ENCODE measurements at places on chromosomes 3 and 15. TPM values are rescaled to one million over a fixed set of nuclear protein-coding genes. Genes with fewer than 3 reads are reported as not detected.

Gene MRPS11
- 85.2 TPM for total RNA-seq

Gene SCAANT1
- not detected for total RNA-seq

Gene WDR48
- 38.4 TPM for total RNA-seq

Gene BNC1
- total RNA-seq, result not detected

Gene GRAMD2A
- not detected for total RNA-seq

Gene TMEM207
- total RNA-seq, result not detected

Gene OCA2
- not detected for total RNA-seq

Gene PPP1R14D
- not detected for total RNA-seq

Gene CYP8B1
- not detected for total RNA-seq

GRCh38 chr15:84969257-84969656 lies 12.4 kb upstream of the PDE8A start:
- DNase-seq, result no peak

DNA sequence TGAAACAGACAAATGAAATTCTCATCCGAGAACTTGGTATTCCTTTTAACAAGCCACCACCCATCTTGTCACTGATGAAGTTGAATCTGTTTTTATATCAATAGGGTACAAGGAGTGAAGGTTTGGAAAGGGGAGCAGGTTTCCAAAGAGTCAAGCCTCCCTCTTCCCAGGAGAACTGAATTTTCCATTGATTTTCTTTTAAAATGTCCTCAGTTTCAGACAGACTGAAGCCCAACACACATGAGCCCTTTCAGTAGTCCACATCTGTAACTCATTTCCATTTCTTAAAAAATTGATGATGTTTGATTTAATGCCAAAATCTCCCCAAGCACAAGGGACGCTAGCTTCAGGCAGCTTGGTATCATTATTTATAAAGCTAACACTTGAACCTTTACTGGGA lies 187.7 kb downstream of the FOXB1 start:
- no peak for DNase-seq

- DNase-seq, result no peak
Measured at GRCh38 chr15:99430881-99431401, 134.8 kb upstream of the MEF2A start.

- no peak for DNase-seq
Measured at GRCh38 chr15:56369234-56369633, 4.0 kb downstream of the TEX9 start.

DNA sequence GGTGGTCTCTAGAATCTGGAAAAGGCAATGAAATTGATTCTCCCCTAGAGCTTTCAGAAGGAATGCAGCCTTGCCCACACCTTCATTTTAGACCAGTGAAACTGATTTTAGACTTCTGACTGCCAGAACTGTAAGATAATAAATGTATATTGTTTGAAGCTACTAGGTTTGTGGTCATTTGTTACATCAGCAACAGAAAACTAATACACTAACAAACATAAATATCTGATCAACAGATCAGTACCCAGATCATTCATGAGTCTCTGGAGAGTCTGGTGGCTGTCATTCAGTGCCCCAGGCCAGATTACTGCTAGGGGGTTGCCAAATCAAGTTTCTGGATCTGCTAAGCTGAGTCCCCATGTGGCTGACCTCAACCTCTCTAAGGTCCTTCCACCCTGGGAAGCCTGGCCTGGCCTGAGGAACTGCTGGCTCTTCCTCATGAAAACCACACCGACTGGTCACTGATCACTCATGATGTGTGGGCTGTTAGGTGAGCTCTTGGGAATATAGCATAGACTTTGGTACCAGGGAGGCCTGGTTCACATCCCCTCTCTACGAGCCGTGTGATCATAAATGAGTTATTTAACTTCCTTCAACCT lies 11.1 kb upstream of the LACTB start:
- no peak for DNase-seq

- no peak for DNase-seq
Measured at GRCh38 chr3:44890852-44891251, 16.4 kb downstream of the TGM4 start.

GRCh38 chr3:46242120-46242519 lies at the start of gene CCR3:
Gene CCR3 (plus strand): TSS chr3:46242460. CDS start chr3:46265159, 22,699 bp downstream.
- DNase-seq, result no peak

- DNase-seq, result no peak
Measured at GRCh38 chr15:80568298-80568697, 126.8 kb upstream of the ABHD17C start.

- DNase-seq, result no peak
Measured at GRCh38 chr3:113637756-113638155, 58.7 kb downstream of the USF3 start.

GRCh38 chr3:112767177-112767576 lies 79.5 kb downstream of the CD200R1L start:
- DNase-seq, result no peak

DNA sequence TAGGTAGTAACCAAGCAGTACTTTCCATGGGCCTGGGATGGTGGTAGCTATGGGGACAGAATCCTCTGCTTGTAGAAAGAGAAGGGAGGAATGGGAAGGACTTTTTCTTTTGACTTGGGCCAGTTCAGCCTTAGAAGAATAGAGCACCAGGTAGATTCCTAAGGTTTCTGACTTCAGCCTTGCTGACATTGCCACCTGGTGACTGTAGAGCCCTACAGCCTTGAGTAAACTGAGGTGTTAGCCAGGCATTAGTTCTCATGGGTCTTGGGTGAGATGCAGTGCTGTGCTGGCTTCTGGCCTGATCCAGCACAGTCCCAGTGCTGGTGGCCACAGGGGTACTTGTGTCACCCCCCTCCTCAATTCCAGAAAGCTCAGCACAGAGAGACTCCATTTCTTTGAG lies 171.1 kb downstream of the ZBBX start:
- DNase-seq, result no peak

DNA sequence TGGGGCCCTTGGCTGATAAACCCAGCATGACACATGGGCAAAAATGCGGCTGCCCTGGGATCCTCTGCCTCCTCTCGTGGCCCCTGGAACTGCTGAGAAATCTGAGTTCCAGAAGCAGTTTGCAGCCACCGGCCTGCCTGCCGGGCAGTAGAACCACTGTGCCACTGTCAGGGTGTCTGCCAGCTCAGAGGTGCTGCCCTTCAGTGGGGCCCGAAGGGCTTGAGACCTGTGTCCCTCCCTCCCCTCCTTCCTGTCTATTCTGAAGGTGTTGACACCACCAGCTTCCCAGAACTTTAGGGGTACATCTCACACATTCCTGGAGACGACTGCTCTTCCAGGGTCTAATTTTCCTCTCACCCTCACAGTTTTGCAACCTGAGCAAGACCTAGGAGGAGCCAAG lies 88.2 kb upstream of the POMGNT2 start:
- DNase-seq, result no peak

DNA sequence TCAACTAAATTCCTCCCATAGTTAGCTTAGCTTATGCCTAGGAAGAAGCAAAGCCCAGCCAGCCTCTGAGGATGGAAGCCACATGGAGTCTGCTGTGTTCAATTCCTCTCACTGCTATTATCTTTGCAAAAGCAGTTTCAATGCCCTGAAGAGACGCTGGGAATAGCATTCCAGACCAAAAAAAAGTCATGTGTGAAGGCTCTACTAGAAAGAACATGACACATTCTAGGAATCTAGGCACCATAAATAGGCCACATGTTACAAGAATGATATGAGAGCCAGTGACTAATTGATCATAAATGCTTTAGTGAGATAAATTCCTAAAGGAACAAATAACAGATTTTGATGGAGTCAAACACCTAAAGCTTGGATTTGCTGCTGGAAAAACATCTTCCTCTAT lies 800.8 kb downstream of the TUSC7 start:
- no peak for DNase-seq

GRCh38 chr15:84775867-84776449 lies 27.6 kb downstream of the ZNF592 start:
- DNase-seq, result no peak

GRCh38 chr3:73547427-73548248 lies 77.1 kb downstream of the PDZRN3 start:
- no peak for DNase-seq

DNA sequence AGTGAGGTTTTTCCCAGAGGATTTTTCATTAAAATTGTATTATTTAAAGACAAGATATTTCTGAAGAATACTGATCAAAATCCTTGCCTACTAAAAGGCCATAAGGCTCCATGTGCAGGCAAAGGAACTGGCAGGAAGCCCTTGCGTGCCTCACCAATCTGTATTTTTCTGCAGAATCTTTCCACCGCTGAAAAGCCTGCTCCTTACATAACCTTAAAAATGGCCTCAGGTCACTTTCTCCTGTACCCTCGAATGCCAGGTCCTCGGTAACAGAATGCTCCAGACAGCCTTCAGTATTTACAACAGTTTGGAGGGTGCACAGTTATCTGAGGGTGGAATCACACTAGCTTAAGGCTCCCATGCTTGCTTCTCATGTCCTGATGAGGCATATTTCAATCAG lies 3.2 kb downstream of the MORC1 start:
- DNase-seq, result no peak

GRCh38 chr3:185421577-185422232 lies 58.8 kb downstream of the MAP3K13 start:
- no peak for DNase-seq

GRCh38 chr3:99856437-99857220 lies 39.0 kb downstream of the CMSS1 start:
- DNase-seq, result no peak

DNA sequence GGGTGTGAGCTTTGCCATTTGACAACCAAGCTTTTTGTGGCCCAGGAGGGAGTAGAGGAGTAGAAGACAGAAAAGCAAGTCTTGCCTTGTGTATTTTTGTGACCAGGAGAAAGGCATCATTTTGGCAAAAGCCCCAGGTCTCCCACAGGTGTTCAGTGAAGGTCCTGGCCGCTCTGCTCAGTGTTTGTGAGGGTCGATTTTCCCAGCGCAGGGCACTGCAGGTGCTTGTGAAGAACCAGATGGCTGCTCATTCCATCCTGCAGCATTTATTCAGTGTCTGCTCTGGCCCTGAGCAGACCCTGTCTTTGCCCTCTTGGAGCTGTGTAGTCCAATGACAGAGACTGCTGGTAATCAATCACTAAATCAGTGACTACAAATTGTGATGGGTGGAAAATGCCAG lies 19.5 kb downstream of the TRAK1 start:
- DNase-seq, result no peak

GRCh38 chr15:91264651-91265351 lies 164.7 kb downstream of the SV2B start:
- DNase-seq, result no peak

GRCh38 chr3:2303566-2303965 lies 204.9 kb downstream of the CNTN4 start:
- DNase-seq, result no peak

GRCh38 chr15:64351265-64351664 lies 4.7 kb downstream of the CSNK1G1 start:
- no peak for DNase-seq

DNA sequence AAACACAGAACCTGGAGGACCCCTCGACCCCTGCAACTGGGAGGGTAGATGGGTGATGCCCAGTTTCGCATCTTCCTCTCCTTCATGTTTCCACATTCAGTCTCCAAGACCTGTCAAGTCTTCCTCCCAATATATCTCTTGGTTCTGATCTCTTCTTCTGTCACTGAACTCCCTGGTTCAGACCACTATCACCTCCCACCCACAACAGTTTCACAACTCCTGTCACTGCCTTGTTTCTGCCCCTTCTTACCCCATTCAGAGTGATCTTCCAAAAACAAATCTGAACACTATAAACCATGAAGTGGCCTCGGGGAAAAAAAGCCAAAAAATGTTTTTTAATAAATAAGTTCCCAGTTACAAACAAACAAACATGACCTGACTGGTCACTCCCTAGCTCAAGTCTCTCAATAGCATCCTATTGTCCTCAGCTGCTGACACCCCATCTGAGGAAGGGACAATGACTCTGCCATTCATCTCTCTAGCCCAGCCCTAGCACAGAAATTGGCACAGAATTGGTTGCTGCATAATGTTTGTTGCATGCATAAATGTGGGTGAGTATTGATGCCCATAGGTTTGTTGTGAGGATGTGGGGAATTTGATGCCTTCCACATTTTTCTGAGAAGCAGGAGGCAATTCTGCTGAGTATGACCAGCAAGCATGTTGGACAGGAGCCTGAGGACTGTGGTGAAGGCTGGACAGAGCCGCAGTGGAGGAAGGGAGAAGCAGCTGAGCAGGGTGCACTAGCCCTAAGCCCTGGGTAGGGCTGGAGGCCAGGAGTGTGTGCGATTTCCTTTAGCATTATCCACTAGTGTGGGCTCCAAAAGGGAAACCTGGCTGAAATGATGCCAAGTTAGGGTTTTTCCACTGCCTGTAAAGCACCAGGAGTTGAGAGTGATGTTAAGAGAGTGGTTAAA lies 12.2 kb upstream of the XYLB start:
- DNase-seq, result no peak

DNA sequence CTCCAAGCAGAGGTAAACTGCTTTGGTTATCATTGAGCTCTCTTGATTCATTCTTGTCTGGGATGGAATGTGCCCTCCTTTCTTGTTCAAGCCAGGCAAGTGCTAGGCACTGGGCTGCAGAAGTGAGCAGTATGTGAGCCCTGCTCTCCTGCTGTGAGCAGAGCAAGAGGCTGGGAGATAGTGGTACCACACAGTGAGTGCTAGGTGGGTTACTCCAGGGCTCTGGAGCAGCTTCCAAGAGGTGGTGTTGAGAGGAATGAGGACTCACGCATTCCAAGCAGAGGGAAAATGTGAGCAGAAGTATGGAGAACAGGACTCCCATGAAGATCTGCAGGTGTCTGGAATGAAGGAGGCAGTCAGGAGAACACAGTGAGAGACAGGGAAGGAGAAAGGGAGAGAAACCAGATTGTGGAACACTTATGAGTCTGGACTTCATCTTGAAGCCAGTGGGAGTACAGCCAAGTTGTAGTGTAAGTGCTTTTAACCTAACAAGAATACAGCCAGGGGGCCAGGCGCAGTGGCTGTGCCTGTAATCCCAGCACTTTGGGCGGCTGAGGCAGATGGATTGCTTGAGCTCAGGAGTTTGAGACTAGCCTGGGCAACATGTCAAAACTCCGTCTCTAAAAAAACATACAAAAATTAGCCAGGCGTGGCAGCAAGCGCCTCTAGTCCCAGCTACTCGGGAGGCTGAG lies 199.9 kb upstream of the CTDSPL start:
- no peak for DNase-seq

DNA sequence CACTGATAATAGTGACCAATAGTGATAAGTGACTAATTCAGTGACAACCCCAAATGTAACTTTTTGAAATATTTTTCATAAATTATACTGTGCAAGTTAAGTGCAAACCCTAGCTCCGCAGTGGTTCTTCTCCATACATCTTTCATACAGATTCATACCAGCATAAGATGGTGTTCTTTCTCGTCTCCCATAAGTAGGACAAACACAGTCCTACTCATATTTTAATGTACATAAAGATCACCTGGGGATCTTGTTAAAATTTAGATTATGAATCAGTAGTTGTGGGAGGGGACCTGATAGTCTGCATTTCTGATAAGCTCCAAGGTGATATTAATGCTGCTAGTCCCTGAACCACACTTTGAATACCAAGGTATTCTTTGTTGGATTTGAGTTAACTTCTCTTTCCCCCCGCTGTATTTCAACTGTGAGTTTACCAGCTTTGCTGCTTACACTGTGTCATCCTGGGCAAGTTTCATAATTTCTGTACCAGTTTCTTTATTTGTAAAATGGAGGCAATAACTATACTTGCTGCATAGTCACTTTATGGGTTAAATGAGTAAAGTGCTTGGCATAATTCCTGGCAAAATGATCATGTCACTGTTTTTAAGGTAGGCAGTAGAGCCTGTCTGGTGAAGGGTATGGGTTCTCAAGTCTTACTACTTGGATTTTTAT lies 34.7 kb upstream of the C3orf38 start:
- no peak for DNase-seq

All from activated naive CD8-positive, alpha-beta T cell treated with anti-CD3 and anti-CD28 coated beads for 36 hours (primary cell).